Naive B cell (primary cell): ENCODE measurements at places on chromosomes 16 and 17.

DNA sequence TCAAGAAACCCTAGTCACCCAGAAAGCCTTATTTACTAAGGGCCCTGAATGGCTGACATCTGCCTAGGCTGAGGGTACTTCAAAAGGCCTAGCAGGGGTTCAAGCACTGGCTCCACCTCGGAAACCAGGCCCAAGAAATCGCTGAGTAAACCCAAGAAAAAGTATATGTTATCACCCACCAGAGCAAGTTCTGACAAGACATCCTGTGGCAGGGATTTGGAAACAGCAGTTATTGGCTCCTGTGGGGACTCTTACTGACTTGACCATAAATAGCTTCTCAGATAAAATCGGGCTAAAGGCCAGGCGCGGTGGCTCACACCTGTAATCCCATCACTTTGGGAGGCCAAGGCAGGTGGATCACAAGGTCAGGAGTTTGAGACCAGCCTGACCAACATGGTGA is 12.2 kb downstream of the ATP6V0D1 start:
- DNase-seq = no peak

- no peak for DNase-seq
Measured at GRCh38 chr16:14205666-14206065, 134.5 kb downstream of the MRTFB start.

- DNase-seq = no peak
Measured at GRCh38 chr17:77364381-77364911, 223.7 kb downstream of the SEC14L1 start.

- DNase-seq = no peak
Measured at GRCh38 chr17:77566151-77566550, 392.4 kb upstream of the TNRC6C start.

GRCh38 chr17:8846768-8847211 is 20.7 kb downstream of the PIK3R6 start:
- DNase-seq = no peak

GRCh38 chr17:77488531-77489238 is 347.9 kb downstream of the SEC14L1 start:
- DNase-seq = no peak

- DNase-seq = no peak
Measured at GRCh38 chr16:35599429-35600160, 2140.2 kb downstream of the TP53TG3F start.

- DNase-seq = no peak
Measured at GRCh38 chr16:80573700-80574120, 32.9 kb downstream of the DYNLRB2 start.

GRCh38 chr16:69669577-69669976 is 56.8 kb downstream of the NQO1 start:
- DNase-seq = no peak

DNA sequence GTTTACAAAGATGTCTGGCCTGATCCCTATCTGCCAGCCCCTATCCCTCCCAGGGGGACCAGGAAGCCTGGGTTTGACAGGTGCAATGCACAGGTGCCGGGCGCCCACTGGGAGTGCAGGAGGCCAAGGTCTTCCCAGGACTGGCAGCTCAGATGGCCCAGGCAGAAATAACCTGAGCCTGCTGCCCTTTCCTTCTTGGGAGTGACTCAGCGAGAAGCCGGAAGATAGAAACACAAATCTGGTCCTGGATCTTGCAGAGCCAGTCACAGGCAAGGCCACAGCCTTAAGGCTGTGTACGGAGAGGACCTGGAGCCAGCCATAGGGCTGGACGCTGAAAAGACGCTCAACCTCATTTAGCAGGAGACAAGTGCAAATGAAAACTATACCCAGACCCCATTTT is 27.7 kb downstream of the GPR142 start:
- DNase-seq = no peak

- no peak for DNase-seq
Measured at GRCh38 chr17:76336756-76337412, 16.8 kb downstream of the PRPSAP1 start.

- no peak for DNase-seq
Measured at GRCh38 chr17:38879878-38880665, 10.2 kb downstream of the LASP1 start.

- DNase-seq = peak; percentile 87
Measured at GRCh38 chr16:324451-325334, 27.8 kb downstream of the AXIN1 start.

DNA sequence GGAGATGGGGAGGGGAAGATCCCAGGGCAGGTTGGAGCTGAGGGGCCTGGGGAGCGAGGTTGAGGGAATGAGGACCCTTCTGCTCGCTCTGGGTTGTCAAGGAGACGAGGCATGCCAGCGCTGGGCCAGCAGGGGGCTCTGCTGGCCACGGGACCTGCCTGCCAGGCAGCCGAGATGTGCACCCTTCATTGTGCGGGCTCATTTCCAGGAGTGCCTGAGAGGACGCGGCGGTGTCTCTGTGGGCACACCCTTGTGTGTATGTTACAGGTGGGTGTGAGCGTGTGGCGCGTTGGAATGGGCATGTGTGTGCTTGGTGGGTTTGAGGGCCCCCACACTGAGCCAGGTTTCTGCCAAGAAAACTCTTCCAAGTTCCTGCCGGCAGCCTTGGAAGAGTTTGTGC is 15.9 kb downstream of the ARHGAP23 start:
- DNase-seq = peak; percentile 30

- DNase-seq = no peak
Measured at GRCh38 chr16:8907096-8907495, 24.9 kb downstream of the LITAFD start.

DNA sequence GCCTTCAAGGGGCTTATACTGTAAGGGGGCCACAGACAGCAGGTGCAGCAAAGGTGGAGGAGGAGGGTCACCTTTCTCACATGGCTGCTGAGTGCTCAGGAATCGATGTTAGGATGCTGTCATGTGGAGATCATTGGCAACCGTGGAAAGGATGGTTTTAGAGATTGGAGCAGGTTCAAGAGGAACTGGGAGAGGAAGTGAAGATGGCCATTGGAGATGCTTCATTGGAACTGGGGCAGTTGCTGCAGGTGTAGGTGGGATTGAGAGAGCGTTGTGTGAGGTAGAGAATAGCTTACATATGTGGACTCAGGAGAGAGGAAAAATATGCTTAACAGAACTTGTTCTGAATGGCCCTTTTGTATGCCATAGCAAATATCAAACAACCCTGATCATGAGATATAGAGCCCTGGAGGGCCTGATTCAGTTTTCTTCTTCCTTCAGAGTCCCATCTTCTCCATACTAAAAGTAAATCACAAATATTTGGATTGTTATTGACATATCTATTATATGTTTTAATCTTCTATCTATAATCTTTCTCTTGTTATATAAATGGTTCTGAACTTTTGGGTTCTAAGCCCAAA is 40.8 kb downstream of the LDHD start:
- peak; percentile 7 for DNase-seq

GRCh38 chr17:79290726-79291125 is 216.1 kb downstream of the ENGASE start:
- no peak for DNase-seq

DNA sequence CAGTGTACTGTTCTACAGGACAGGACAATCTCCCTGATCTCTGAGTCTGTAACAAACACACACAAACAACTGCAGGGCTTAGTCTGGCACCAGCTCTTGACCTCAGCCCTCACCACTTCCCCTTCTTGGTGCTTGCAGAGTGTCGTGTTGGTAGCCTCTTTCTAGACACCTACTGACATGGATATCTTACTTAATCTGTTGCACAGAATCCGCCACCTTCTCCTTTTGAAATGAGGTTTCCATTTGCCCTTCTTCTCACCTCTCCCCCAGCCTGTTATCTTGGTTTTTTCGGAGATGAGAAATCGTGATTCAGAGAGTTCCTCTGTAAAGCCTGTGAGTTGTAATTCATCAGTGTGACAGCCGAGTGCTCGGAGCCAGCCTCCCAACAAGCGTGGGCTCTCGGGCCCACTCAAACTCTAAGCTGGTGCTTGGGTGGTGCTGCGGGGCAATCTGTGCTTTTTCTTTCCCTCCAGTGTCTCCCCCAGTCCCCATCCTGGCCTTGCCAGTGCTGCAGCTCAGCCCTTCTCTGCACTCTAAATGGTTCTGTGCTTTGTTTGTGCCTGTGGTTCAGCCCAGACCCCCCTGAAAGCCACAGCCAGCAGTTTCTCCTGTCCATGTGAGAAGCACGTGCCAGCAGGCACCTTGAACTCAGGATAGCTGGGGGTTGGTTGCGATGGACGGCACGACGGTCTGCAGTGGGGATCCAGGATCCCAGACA is 28.1 kb downstream of the KIAA0513 start:
- peak; percentile 68 for DNase-seq

GRCh38 chr17:38575781-38576180 is 30.0 kb downstream of the SRCIN1 start:
- no peak for DNase-seq
